Activated CD4-positive, alpha-beta memory T cell treated with anti-CD3 and anti-CD28 coated beads for 36 hours (primary cell): ENCODE measurements at places on chromosomes 11 and 22. TPM values are rescaled to one million over a fixed set of nuclear protein-coding genes. Genes with fewer than 3 reads are reported as not detected.

DNA sequence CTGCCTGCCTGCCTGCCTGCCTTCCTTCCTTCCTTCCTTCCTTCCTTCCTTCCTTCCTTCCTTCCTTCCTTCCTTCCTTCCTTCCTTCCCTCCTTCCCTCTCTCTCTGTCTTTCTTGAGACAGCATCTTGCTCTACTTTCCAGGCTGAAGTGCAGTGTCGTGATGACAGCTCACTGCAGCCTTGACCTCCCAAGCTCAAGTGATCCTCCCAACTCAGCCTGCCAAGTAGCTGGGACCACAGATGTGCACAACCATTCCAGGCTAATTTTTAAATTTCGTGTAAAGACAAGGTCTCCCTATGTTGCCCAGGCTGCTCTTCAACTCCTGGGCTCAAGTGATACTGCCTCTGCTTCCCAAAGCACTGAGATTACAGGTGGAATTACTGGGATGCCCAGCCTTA lies 328.2 kb upstream of the SORL1-AS1 start:
- no peak for DNase-seq
- H3K36me3 ChIP-seq: no peaks in the 10 kb centered on the region
- H3K27ac ChIP-seq: no peak overlapping the region
- H3K4me1 ChIP-seq: no peaks in the 10 kb centered on the region
- no peaks in the 10 kb centered on the region for H3K27me3 ChIP-seq
- no peak overlapping the region for H3K4me3 ChIP-seq

Gene KCNA4
- not detected for total RNA-seq

Gene MS4A3
- not detected for total RNA-seq

- H3K27me3 ChIP-seq: no peaks in the 10 kb centered on the region
- no peaks in the 10 kb centered on the region for H3K4me1 ChIP-seq
- no peak overlapping the region for H3K27ac ChIP-seq
- DNase-seq: no peak
Measured at GRCh38 chr22:44157916-44158618, 22.7 kb upstream of the PARVG start.

DNA sequence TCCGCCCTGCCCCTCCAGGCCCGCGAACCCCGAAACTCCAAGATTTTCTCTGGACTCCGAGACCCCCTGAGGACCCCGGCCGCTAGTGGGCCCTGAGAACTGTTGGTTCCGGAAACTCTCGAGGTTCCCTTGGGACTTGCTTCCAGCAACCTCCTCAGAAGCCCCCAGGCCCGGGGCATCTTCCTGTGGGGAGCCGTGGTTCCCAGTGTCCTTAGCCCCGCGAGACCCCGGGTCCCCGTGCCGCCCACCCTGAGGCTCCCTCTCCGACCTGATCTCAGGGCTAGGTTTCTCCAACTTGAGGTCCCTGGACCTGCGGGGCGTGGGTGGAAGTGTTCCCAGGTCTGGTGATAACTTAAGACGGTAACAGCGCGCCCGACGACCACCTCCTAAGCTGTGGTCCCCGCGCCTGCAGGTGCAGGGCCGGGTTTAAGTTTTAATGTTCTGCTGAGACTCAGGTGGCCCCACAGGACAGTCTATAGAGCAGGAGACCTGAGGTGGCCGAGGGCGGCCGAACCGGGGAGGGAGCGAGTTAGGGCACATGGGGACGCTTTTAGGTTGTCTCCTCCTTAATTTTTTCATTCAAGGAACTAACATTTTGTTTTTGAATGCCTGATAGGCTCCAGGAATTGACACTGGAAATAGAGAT lies 720 bp downstream of the FAM118A start:
- no peaks in the 10 kb centered on the region for H3K27me3 ChIP-seq
- peaks cover 51% of the 10 kb centered on the region for H3K4me1 ChIP-seq
- no peaks in the 10 kb centered on the region for H3K36me3 ChIP-seq
- peak; percentile 31 for DNase-seq
- H3K4me3 ChIP-seq: peak overlapping the region; percentile 80
- H3K27ac ChIP-seq: peak overlapping the region; percentile 71

DNA sequence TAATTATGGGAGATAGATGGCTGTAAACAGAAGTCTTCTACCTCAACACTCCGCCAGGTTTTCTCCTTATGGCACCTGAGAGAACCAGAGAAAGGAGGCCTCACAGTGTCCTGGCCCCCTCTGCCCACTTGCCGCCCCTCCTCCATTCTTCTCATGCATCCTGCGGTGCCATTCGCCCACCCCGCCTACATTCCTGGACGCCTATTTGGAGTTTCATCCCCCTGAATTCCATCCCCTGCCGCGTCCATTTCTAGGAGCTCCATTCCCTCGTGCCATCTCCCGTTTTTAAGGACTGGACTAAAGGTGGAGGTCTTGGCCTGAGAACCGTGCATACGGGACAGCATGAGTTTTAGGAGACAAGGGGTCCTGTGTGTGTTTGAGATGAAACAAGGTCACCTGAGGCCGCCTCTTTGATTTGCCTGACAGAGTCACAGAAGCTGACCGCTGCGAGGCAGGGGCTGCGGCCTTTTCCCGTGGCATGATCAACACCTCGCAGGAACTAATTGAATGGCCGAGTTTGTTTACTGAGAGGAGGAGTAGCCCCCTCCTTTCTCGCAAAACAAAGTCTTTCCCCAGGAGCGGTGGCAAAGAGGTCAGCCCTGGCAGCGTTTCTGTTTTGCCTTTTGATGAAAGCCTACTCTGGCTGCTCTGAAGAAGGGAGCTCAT lies 246.2 kb downstream of the ST3GAL4 start:
- H3K27ac ChIP-seq: no peak overlapping the region
- DNase-seq: no peak
- no peaks in the 10 kb centered on the region for H3K36me3 ChIP-seq
- peaks cover 24% of the 10 kb centered on the region for H3K27me3 ChIP-seq
- no peaks in the 10 kb centered on the region for H3K4me1 ChIP-seq
- H3K4me3 ChIP-seq: no peak overlapping the region

DNA sequence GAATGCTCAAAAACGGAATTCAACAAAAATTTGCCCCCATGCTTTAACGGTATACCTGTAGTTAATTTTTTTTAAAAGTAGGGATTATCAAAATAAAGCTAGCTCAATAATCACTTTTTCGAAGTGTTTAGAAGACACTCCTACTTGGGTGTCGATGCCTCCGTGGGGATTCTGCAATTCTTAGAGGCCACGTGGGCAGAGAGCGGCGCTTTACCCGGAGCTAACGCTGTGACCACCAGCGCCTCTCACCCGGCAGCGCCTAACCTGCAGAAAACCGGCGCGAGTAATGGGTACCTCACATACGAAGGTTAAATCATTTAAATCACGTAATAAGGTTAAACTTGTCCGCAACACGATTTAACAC lies 583 bp downstream of the TAF1D start:
- H3K36me3 ChIP-seq: peaks cover 62% of the 10 kb centered on the region
- no peaks in the 10 kb centered on the region for H3K27me3 ChIP-seq
- DNase-seq: peak; percentile 74
- peak overlapping the region; percentile 100 for H3K27ac ChIP-seq
- peaks cover 44% of the 10 kb centered on the region for H3K4me1 ChIP-seq
- H3K4me3 ChIP-seq: peak overlapping the region; percentile 100

GRCh38 chr22:22817468-22818201 lies 70.0 kb upstream of the IGLL5 start:
- H3K4me3 ChIP-seq: no peak overlapping the region
- no peaks in the 10 kb centered on the region for H3K27me3 ChIP-seq
- no peak for DNase-seq
- H3K27ac ChIP-seq: no peak overlapping the region
- H3K36me3 ChIP-seq: no peaks in the 10 kb centered on the region

DNA sequence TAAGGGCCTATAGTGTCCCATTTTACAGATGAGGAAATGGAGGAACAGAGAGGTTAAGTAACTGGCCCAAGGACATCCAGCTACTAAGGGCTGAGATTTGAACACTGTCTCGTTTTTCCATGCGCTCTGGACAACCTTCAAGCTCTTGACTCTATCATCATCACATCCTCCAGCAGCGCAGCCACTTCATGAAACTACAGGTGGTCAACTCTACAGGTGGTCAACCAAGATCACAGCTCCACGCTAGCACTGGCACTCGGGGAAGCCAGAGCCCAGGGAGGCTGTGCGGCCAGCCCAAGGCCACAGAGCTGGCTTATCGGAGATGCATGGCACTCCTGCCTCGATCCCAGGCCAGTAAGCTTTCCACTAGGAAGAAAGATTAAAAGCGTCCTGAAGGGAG lies 40.0 kb downstream of the PHF21B start:
- H3K36me3 ChIP-seq: no peaks in the 10 kb centered on the region
- H3K4me3 ChIP-seq: no peak overlapping the region
- H3K4me1 ChIP-seq: no peaks in the 10 kb centered on the region
- no peak overlapping the region for H3K27ac ChIP-seq
- peaks cover 16% of the 10 kb centered on the region for H3K27me3 ChIP-seq
- no peak for DNase-seq

Gene SSRP1
- total RNA-seq: 262 TPM

DNA sequence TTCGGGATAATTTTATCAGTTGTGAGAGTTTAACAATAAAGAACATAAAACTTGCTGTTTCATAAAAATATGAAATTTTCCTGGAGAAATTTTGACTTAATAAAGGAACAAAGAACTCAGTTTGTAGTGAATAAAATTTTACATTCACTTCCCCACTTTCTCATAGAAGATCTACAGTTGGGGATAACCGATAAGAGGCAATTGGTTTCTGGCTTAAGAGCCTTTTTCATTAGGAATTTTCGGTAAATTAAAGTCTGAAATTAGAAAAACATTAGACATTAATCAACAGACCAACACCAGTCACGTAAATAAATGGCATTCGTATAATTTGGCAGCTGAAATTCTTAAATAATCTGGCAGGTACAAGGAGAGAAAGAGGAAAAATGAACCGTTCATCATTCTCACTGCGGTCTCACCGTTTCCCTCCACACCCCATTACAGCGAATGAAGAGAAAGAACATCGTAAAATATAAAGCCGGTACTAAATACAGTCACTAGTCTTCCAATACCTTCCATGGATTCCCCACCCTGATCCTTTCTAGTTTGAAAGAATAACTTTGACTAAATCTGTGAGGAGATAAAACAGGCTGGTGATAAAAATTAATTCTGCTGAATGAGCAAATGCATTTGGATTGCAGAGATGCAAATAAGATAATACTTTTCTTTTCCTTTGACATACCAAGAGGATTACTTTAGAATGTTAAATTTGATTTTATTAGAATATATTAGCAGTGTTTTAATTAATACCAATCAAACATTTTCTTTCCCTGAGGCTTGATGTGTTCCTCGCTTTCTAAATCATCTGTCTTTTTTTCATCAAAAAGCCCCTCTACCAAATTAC lies 19.5 kb downstream of the BLID start:
- H3K4me1 ChIP-seq: peaks cover 11% of the 10 kb centered on the region
- no peak overlapping the region for H3K4me3 ChIP-seq
- H3K27ac ChIP-seq: no peak overlapping the region
- no peaks in the 10 kb centered on the region for H3K36me3 ChIP-seq
- DNase-seq: no peak

- H3K27me3 ChIP-seq: peaks cover 20% of the 10 kb centered on the region
- H3K36me3 ChIP-seq: no peaks in the 10 kb centered on the region
- peaks cover 7% of the 10 kb centered on the region for H3K4me1 ChIP-seq
- H3K27ac ChIP-seq: no peak within 1 kb of the TSS
- peak within 1 kb of the TSS; percentile 38 for H3K4me3 ChIP-seq
Measured at GRCh38 chr11:73218106-73218829, at the start of gene P2RY2. TSS of gene P2RY2 (plus strand) at chr11:73218281. CDS start at chr11:73234160, 15,879 bp downstream.

Gene LRP5
- total RNA-seq: 6.1 TPM

Gene DDTL
- total RNA-seq: 1.4 TPM

- H3K36me3 ChIP-seq: no peaks in the 10 kb centered on the region
- no peaks in the 10 kb centered on the region for H3K4me1 ChIP-seq
- DNase-seq: no peak
Measured at GRCh38 chr22:36590441-36591056, 61.6 kb upstream of the EIF3D start.

GRCh38 chr11:104764710-104765045 lies 133.6 kb downstream of the CASP12 start:
- no peak for DNase-seq
- peaks cover 7% of the 10 kb centered on the region for H3K36me3 ChIP-seq
- no peaks in the 10 kb centered on the region for H3K27me3 ChIP-seq
- no peak overlapping the region for H3K27ac ChIP-seq
- H3K4me3 ChIP-seq: no peak overlapping the region
- peaks cover 16% of the 10 kb centered on the region for H3K4me1 ChIP-seq

DNA sequence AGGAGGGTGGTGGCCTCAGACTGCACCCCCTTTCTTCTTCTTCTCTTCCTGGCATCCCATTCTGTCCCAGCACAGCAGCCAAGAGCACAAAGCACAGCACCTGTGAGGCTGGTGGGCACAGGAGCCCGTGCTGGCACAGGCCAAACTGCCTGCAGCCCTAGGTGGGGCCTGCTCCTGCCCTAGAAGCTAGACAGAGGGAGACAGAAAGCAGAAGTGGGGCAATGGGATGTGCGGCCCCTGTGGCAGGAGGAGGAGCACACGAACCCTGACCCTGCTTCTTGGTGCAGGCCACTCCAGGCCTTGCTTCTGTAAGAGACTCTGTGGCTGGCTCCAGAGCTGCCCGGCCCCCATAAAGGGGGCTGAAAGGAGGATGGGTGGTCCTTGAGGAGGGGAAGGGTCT lies 3.9 kb upstream of the PTS start:
- DNase-seq: no peak
- H3K27me3 ChIP-seq: no peaks in the 10 kb centered on the region
- no peaks in the 10 kb centered on the region for H3K36me3 ChIP-seq
- H3K4me1 ChIP-seq: peaks cover 7% of the 10 kb centered on the region

GRCh38 chr11:62399878-62400266 lies 19.0 kb upstream of the SCGB1A1 start:
- H3K4me1 ChIP-seq: peaks cover 28% of the 10 kb centered on the region
- DNase-seq: no peak
- no peak overlapping the region for H3K27ac ChIP-seq
- H3K4me3 ChIP-seq: no peak overlapping the region

Gene APOL5
- total RNA-seq: not detected

GRCh38 chr11:112526699-112527416 lies 266.2 kb upstream of the PLET1 start:
- H3K27me3 ChIP-seq: peaks cover 3% of the 10 kb centered on the region
- peak; percentile 54 for DNase-seq
- H3K27ac ChIP-seq: no peak overlapping the region
- no peak overlapping the region for H3K4me3 ChIP-seq
- no peaks in the 10 kb centered on the region for H3K36me3 ChIP-seq
- H3K4me1 ChIP-seq: peaks cover 21% of the 10 kb centered on the region

DNA sequence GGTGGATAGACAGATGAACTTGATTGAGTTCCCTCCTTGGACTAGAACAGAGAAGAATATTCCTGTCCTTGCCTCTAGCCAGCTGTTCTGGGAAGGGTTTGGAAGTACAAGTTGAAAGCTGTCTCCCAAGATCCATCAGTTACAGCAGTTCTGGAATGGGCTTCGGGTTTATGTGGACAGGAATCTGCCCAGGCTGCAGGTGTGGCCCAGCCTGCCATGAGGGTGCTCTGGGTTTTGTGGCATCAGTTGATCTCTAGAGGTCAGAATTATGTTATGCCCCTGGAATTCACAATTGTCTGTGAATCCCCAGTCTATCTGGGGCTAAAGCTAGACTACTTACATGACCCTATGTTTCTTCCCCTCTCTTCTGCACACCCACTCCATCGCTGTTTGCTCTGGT lies 4.9 kb upstream of the MICAL2 start:
- no peaks in the 10 kb centered on the region for H3K27me3 ChIP-seq
- H3K36me3 ChIP-seq: no peaks in the 10 kb centered on the region
- no peak for DNase-seq
- no peak overlapping the region for H3K27ac ChIP-seq
- no peak overlapping the region for H3K4me3 ChIP-seq
